ENCODE measurements at places on chromosomes 3 and 15.

GRCh38 chr3:99877031-99877579 is 59.4 kb downstream of the CMSS1 start:
- DNase-seq, result no peak

- no peak for DNase-seq
Measured at GRCh38 chr15:61182946-61183345, 46.2 kb downstream of the RORA start.

GRCh38 chr3:21913791-21914190 is 162.8 kb upstream of the ZNF385D start:
- DNase-seq, result no peak

DNA sequence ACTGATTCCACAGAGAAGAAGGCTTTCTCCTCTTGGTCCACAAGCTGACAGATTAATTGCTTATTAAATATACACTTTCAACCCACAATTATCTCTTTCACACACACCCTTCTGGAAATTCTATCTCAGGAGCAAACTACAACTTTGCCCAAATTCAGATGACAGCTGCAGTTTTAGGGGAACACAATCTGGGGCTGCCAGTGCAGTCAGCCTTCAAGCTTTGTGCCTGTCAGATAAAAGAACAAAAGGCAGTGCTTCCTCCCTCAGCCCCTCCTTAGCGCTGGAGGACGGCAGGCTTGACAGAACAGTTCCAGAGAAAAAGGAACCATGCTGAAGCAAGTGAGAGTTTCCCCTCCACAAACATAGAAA is 99.6 kb downstream of the TMCC1 start:
- no peak for DNase-seq

DNA sequence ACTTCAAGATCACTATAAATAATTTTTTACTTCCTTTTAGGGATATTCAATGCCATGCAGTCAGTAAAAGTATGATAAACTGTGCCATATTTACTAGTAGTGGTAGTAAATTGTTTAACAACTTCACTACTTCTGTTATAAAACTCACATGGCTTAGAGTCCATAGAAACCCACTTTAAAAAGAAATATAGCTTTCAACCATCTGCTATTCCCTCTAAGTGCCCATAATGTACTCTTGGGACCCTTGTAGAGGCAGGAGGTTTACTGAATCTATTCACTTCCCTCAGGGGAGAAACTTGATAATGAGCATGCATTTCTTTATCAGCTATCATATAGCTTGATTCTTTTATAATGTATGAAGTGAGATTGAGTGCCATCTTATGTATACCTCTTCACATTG is 1448.4 kb upstream of the ALCAM start:
- DNase-seq, result no peak

- DNase-seq, result no peak
Measured at GRCh38 chr15:58448906-58449305, 17.1 kb downstream of the LIPC start.

DNA sequence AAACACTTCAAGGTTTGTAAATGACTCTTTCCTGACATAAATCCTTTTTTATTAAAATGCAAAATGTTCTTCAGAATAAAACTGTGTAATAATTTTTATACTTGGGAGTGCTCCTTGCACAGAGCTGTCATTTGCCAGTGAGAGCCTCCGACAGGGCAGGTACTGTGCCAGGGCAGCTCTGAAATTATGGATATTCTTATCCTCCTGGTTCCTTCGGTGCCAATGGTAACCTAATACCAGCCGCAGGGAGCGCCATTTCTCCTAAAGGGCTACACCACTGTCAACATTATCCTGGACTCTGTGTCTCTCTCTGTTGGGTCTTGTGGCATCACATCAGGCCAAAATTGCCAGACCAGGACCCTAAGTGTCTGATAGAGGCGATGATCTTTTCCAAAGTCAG is 33.0 kb downstream of the CHDH start:
- no peak for DNase-seq

DNA sequence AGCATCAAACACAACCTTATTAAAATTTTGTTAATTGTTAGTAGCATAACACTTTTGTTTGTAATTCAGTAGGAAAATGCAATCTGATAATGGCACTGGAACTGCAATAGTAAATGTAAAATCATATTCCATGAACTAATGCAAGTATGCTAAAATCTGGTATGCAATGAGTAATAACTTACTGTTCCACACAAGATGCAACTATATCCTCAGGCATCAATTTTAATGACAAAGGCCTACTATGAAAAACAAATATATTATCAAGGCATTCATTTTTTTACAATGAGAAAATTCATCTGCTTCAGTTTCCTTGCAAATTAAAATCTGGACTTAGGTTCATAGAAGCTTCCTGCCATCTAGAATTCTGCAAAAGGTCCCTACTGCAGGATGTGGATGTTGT is 1.4 kb upstream of the NSMCE3 start:
- no peak for DNase-seq
